Upper lobe of right lung (tissue), 1 donor: ENCODE measurements at places on chromosomes 12 and 14. TPM values are rescaled to one million over a fixed set of nuclear protein-coding genes. Genes with fewer than 3 reads are reported as not detected.

GRCh38 chr12:132955094-132956010 lies 754 bp downstream of the ZNF605 start:
- peaks cover 14% of the 10 kb centered on the region for H3K4me1 ChIP-seq
- no peaks in the 10 kb centered on the region for H3K36me3 ChIP-seq
- no peaks in the 10 kb centered on the region for H3K27me3 ChIP-seq
- DNase-seq: peak; percentile 72
- peak overlapping the region; percentile 96 for H3K27ac ChIP-seq

GRCh38 chr14:85479306-85479705 lies 50.6 kb upstream of the FLRT2 start:
- H3K27ac ChIP-seq: no peak overlapping the region
- H3K36me3 ChIP-seq: no peaks in the 10 kb centered on the region
- H3K4me1 ChIP-seq: peaks cover 14% of the 10 kb centered on the region
- no peaks in the 10 kb centered on the region for H3K27me3 ChIP-seq
- DNase-seq: no peak
- no peak overlapping the region for H3K4me3 ChIP-seq

Gene SERPINA9
- total RNA-seq: not detected

Gene BORCS5
- total RNA-seq: 14.0 TPM

- no peak overlapping the region for H3K4me3 ChIP-seq
- no peak for DNase-seq
- no peaks in the 10 kb centered on the region for H3K36me3 ChIP-seq
- H3K4me1 ChIP-seq: no peaks in the 10 kb centered on the region
These were observed 323.7 kb downstream of the TMEM121 start for GRCh38 chr14:105849933-105850626.

DNA sequence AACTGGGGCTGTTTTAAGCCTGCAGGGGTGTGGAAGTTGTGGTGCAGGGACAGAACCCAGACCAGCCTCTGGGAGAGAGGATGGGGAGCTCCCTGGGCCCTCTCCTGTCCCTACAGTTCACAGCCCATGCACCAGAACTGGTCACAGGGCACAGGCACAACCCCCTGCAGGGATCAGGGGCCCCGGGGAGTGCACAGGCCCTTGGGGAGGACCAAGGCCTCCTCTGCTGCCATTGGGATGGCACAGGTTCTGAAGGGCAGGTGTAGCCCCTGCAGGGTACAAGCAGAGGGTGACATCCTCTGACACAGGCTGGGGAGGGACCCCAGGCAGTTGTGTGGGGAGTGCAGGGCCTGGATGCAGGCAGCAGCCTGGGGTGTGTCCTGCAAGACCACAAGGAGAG lies 66.4 kb upstream of the SFSWAP start:
- no peaks in the 10 kb centered on the region for H3K36me3 ChIP-seq
- no peaks in the 10 kb centered on the region for H3K4me1 ChIP-seq
- no peak overlapping the region for H3K4me3 ChIP-seq
- DNase-seq: no peak

Gene KRT81
- not detected for total RNA-seq

GRCh38 chr14:89186856-89187376 lies 230.1 kb downstream of the FOXN3 start:
- no peak for DNase-seq
- no peak overlapping the region for H3K27ac ChIP-seq
- H3K4me3 ChIP-seq: no peak overlapping the region

DNA sequence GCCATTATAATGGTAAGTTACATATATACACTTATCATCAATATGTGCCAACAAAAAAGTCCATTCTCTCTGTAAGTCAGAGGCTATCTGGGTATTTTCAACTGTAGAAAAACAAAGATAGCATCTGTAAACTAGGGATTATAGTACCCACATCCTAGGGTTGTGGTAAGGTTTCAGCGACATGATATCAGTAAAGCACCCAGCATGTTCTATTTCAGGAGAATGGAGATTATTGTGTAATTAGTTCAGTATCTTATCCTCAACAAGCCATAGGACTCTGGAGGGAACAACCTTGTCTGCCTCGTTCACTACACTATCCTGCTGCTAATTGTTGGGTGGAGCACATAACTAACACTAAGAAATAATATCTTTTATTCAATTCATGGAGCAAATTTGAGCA lies 19.7 kb upstream of the CKAP4 start:
- no peak overlapping the region for H3K4me3 ChIP-seq
- no peak overlapping the region for H3K27ac ChIP-seq
- no peaks in the 10 kb centered on the region for H3K27me3 ChIP-seq

DNA sequence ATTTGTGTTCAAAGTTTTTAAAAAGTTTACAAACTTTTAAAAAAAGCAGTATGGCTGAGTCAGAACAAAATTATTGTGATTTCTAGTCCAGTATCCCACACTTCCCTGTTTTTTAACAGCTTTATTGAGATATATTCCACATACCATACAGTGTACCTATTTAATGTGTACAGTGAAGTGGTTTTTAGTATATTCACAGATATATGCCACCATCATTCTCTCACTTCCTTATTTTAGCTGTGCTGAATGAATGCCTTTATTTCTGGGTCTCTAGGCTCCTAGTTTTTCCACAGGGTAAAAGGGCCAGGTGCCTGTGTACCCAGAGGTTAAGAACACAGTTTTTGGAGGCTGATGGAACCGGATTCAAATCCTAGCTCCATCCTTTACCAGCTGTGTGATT lies 58.9 kb upstream of the SRSF5 start:
- peaks cover 77% of the 10 kb centered on the region for H3K36me3 ChIP-seq
- H3K27ac ChIP-seq: no peak overlapping the region
- peaks cover 52% of the 10 kb centered on the region for H3K4me1 ChIP-seq
- DNase-seq: no peak
- no peak overlapping the region for H3K4me3 ChIP-seq

DNA sequence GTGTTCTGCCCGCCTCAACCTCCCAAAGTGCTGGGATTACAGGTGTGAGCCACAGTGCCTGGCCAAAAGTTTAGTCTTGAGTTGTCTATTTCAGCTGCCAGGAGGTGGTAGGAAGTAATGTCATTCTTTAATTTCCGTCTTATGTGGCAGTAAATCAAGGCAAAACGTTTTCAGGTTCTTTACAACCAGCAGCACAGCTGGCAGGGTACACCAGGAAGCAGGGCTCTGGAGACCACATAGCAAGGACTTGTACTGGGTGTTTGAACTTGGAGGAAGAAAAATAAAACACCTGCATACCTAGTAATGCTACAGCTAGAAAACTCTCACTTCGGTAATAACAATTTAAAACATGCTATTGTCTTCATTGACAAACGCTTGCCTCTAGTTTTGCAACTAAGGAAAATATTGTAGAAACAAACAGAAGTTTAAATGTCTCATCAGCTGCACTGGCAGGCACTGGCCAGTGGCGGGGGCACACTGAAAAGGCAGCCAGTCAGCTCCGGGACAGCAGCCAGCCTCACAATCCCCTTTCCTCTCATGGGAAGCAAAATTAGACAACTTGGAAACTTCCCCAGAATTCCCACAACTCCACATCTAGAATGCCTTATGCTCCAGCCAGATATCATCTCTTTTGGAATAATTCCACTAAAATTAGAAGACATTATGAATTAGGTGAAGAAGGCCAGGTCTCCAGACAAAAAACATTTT lies 72.2 kb downstream of the CLIP1 start:
- peaks cover 92% of the 10 kb centered on the region for H3K36me3 ChIP-seq
- H3K4me3 ChIP-seq: no peak overlapping the region
- H3K27ac ChIP-seq: no peak overlapping the region
- no peak for DNase-seq
- H3K27me3 ChIP-seq: no peaks in the 10 kb centered on the region
- H3K4me1 ChIP-seq: no peaks in the 10 kb centered on the region

Gene SIVA1
- total RNA-seq: 66.1 TPM

Gene SYNDIG1L
- total RNA-seq: 2.9 TPM

DNA sequence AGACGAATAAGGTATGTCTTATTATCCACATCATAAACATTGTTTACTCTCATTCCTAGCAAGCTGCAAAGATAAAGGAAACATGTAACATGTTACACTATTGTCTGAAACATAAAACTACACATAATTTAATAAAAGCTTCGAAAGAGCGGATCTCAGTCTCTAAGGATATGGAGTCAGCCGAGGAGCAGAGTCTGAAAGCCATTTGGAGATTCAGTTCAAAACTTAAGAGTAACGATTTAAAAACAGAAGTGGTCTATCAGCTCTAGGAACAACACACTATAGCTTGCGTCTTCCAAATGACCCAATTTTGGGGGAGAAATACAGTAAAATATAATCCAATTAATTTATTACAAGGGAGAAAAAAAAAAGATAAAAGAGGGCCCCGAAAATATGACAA lies 775 bp downstream of the NEMF start:
- peaks cover 12% of the 10 kb centered on the region for H3K4me1 ChIP-seq
- H3K4me3 ChIP-seq: peak overlapping the region; percentile 91
- H3K36me3 ChIP-seq: peaks cover 38% of the 10 kb centered on the region
- H3K27ac ChIP-seq: peak overlapping the region; percentile 95
- no peak for DNase-seq

Gene THTPA
- 15.5 TPM for total RNA-seq

GRCh38 chr14:90412058-90412457 lies 15.2 kb downstream of the CALM1 start:
- H3K36me3 ChIP-seq: peaks cover 8% of the 10 kb centered on the region
- H3K4me3 ChIP-seq: no peak overlapping the region
- peaks cover 4% of the 10 kb centered on the region for H3K4me1 ChIP-seq

GRCh38 chr12:20505056-20505455 lies 136.7 kb downstream of the PDE3A start:
- H3K4me1 ChIP-seq: no peaks in the 10 kb centered on the region
- no peaks in the 10 kb centered on the region for H3K27me3 ChIP-seq
- H3K4me3 ChIP-seq: no peak overlapping the region
- no peak for DNase-seq

- H3K4me3 ChIP-seq: no peak overlapping the region
- no peak for DNase-seq
- H3K4me1 ChIP-seq: peaks cover 21% of the 10 kb centered on the region
- no peaks in the 10 kb centered on the region for H3K36me3 ChIP-seq
- no peaks in the 10 kb centered on the region for H3K27me3 ChIP-seq
These were observed 6.2 kb downstream of the ADCY6 start for GRCh38 chr12:48782457-48783395.

GRCh38 chr14:65184032-65184764 lies 81.9 kb upstream of the MAX start:
- H3K4me3 ChIP-seq: no peak overlapping the region
- no peak overlapping the region for H3K27ac ChIP-seq
- no peak for DNase-seq
- H3K4me1 ChIP-seq: no peaks in the 10 kb centered on the region
- no peaks in the 10 kb centered on the region for H3K36me3 ChIP-seq

- no peaks in the 10 kb centered on the region for H3K27me3 ChIP-seq
- peaks cover 9% of the 10 kb centered on the region for H3K36me3 ChIP-seq
- peaks cover 32% of the 10 kb centered on the region for H3K4me1 ChIP-seq
- no peak for DNase-seq
These were observed 769 bp upstream of the VTI1B start for GRCh38 chr14:67675219-67675582.

- H3K4me3 ChIP-seq: no peak overlapping the region
- H3K36me3 ChIP-seq: no peaks in the 10 kb centered on the region
- H3K4me1 ChIP-seq: no peaks in the 10 kb centered on the region
- DNase-seq: no peak
- H3K27ac ChIP-seq: no peak overlapping the region
These were observed 36.6 kb downstream of the PIK3C2G start for GRCh38 chr12:18297902-18298301.

DNA sequence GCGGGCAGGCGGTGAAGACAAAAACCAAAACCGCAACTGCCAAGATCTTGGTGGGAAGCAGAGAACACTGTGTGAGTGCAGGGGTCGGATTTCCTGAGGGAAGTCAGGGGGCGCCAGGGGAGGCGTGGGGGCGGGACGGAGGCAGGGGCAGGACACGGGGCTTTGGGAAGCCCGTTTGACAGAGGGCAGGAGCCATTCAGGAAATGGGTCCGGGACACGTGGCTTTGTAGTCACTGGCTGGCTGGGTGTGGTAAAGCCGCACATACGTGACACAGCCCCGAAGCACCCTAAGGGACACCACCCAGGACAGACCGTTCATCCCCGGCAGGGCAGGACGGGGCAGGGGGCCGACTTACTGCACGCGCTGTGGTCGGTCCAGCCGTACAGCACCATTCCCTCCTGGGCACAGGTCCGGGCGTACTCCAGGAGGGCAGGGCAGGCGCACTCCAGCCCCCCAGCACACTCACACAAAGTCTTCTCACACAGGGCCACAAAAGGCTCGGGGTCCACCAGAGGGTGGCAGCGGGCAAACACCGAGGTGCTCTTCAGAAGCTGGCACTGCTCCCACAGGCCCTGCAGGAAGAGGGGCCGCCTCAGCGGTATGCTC lies 49.4 kb downstream of the VWF start:
- peak; percentile 76 for DNase-seq
- no peaks in the 10 kb centered on the region for H3K27me3 ChIP-seq
- peak overlapping the region; percentile 63 for H3K27ac ChIP-seq
- no peaks in the 10 kb centered on the region for H3K36me3 ChIP-seq
